KG1 (cell line): ENCODE measurements at places on chromosomes 6 and 20.
A peak's percentile ranks its signal among the peaks of the same experiment; 100 is the strongest.

DNA sequence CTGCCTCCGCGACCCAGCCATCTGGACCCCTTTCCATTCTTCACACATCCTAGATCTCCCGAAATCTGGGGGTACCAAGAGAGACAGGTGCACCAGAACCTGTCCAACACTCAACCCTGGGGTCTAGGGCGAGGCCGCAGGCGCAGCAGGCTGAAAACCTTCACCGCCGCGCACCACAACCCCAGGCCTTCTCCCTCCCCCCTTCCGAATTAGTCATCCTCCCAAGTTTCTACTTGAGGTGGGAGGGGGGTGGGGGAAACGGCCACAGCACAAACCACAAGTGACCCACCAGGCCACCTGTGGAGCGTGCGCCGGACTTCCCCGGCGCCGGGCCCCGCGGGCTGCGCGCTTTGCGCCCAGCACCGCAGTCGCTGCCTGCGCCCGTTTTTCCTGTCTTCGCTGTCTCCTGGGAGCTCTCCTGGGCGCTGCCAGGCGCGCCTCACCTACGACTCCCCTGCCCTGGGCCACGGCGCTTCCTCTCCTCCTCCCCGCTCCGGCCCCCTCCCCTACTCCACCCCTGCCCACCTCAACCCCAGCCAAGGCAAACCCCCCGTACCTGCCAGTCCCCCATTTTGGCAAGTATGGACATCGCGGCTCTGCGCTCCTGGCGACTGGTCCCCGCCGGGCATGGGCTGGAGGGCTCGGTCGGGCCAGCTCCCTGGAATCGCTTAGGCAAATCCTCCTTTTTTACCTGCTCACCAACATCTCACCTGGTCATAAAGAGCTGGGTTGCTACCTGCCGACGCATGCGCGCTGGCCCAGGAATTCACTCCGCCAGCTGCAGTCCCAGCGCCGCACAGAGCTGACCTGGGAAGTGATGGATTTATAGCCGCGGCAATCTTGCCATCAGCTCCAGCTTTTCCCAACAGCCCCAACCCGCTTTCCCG, 4.2 kb upstream of the TFAP2A start:
- no peak for DNase-seq

DNA sequence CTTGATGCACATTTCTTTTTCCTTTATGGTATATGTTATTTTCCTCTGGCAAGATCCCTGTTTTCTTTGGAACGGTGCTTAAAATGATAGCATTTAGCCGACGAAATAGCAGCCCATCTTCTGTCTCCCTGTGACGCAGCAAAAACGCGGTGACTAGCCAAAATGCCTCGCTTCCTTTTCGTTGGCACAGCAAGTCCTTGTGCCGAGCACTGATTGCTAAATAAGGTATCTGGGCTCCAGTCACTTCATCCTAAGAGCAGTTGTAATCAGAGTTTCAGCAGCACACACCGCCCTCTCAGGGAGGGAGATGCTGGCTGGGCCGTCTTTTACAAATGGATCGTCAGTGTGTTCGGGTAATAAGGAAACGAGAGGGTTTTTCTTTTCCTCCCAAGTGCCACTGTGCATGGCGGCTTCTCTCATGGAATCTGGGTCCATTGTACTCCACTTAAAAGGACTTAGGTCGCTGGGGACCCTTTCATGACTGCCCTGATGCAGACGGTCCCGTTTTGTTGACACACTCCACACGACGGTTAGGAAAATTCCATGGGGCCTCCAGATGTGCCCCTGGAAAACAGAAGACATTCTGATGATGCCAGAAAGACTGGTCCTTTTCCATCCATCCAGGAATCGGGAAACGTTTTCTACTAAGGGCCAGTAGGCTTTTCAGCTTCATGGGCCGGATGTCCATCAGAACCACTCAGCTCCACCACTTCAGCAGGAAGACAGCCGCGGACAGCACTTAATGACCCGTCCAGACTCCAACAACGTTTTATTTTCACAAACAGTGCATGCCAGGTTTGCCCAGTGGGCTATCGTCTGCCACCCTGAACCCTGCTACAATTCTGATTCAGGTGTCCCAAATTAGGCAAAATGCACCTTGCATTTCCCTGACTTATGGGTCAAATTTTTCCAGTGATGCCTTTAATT, 185.5 kb downstream of the CDH4 start:
- no peak for DNase-seq

- no peak for DNase-seq
Measured at GRCh38 chr6:138250513-138251247, 32.4 kb upstream of the PBOV1 start.

GRCh38 chr6:111210194-111210728, 123.0 kb downstream of the SLC16A10 start:
- peak; percentile 64 for DNase-seq

DNA sequence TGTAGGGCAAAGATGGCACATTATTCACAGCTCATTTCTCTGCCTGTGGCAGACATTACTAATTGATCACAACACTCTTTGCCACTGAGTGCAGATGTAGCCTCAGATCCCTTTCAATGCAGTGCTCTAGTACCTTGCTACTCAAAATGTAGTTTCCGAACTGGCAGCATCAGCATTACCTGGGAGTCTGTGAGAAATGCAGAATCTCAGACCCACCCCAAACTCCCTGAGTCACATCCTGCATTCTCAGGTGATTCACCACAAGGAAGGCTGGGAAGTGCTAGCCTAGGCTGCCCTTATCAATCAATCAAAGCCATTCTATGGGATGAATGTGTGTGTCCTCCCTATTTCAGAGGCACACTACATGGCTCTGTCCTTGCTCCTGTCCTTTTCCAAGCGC, 58.5 kb downstream of the PCNA start:
- DNase-seq, result no peak
